ENCODE measurements at places on chromosomes 5 and 9.
A peak's percentile ranks its signal among the peaks of the same experiment; 100 is the strongest.

DNA sequence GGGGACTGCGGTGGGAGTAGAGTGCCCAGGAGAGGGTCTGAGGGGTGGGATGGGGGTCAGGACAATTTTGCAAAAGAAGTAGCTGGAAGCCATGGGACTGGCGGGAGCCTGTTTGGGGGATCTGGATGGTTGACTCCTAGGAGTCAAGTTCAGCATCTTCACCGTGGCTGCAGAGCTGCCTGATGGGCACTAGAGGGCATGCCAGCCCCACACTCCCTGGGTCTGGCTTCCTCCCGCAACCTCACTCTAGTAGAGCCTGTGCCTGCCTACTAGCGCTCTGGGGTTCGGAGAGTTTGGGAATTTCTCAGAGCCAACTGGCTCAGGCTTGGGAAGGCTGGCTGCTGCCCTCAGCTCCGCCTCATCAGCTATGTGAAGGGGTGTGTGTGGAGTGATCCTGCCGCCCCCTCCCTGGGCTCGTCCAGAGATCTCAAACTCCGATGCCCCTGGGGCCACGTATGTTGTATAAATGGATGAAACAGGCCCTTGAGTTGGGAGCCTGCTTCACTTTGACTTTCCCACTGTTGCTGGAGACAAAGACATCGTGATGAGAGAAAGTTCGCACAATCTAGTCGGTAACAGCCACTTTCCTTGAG, 10.8 kb downstream of the TSPAN17 start:
- DNase-seq, result peak; percentile 43

DNA sequence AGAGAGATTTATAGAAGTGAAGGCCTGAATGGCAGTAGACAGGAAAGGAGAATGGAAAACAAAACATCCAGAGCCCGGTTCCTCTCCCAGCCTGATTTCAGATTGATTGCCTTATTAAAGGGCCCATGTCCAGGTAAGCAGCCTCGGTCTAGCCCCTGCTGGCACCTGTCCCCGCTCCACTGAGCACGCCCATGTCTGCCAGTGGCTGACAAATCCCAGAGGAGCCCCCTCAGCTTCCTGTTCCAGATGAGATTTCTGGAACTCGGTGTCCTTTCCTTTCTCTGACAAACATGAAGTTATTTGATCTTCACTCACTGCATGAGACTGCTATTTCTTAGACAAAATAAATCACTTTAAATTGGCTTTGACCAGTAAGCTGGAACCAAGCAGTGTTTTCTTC, 187.0 kb upstream of the ADCY2 start:
- no peak for DNase-seq

GRCh38 chr9:114069476-114070187, 8.5 kb downstream of the AMBP start:
- DNase-seq, result no peak

- DNase-seq, result peak; percentile 90
Observed at GRCh38 chr9:83154087-83154736, 91.3 kb upstream of the RASEF start.

DNA sequence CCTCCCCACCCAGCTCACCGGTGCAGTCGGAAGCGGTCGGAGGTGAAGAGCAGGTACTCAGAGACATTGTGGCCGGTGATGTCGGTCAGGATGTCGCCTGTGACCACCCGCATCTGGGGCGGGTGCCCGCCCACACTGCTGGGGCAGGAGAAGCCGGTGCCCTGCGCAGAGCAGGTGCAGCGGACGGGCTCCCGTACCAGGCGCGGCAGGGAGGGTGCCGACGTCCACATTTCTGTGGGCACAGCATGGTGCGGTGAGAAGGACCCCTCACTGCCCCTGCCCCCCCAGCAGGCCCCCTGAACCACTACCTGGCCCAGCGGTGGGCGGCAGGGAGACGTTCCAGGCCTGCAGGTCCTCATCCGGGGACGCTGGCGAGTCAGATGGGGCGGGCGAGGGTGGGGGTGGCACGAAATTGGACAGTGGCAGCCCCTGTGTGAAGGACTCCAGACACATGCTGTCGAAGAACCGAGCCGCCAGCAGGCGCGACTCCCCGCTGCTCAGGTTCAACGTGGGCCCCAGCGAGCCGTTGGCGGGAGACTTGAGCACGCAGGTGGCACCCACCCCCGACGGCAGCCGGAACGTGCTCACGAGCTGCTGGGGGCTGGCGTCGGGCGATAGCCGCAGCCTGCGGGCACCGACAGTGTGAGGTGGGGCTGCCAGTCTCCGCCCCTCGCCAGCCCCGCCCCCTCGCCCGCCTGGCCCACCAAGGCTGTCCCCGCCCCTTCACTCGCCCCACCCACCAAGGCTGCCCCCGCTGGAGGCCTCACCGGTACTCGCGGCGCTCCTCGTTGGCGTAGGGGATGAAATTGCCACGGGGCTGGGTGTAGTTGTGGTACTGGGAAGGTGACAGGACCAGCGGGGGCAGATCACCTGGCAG, 15.1 kb downstream of the ABCA2 start:
- DNase-seq, result no peak

- no peak for DNase-seq
Observed at GRCh38 chr5:157502143-157502647, 42.2 kb downstream of the NIPAL4 start.

All from mammary epithelial cell (primary cell).